ENCODE measurements at places on chromosomes 1 and 21.

DNA sequence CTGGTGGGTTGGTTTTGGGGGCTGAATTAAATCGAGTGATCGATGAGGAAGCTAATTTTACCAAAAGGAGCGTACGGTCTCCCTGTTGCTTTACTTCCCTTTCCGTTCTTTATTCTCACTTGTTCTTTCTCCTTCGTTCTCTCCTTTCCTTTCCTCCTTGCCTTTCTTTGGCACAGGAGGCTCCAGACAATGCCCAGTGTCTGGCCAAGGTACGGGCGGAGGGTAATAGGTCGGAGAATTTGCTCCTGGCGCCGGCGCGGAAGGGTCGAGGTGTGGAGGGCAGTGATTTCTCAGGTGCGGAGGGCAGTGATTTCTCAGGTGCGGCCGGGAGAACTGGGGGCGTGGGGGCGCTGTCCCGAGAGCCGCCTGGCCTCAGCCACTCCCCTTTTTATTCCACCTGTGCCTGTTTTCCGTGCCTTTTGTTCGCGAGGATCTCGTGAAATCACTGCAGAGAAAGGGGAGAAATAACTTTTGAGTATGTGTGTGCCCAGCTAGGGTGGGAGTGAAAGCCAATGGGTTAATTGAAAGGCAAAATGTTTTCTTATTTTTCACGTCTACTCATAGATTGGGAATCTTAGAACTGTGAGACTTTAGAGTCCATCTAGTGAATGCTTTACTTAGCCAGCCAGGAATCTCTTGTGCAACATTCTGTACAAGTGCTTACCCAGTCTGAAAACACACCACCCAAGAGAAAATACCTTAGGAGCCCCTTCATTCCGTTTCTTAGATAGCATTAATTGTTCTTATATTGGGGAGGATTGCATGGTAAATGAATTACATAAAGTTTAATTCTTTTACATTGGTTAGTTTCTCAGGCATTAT, 1.3 kb downstream of the FNBP1L start:
- peak; percentile 65 for DNase-seq

DNA sequence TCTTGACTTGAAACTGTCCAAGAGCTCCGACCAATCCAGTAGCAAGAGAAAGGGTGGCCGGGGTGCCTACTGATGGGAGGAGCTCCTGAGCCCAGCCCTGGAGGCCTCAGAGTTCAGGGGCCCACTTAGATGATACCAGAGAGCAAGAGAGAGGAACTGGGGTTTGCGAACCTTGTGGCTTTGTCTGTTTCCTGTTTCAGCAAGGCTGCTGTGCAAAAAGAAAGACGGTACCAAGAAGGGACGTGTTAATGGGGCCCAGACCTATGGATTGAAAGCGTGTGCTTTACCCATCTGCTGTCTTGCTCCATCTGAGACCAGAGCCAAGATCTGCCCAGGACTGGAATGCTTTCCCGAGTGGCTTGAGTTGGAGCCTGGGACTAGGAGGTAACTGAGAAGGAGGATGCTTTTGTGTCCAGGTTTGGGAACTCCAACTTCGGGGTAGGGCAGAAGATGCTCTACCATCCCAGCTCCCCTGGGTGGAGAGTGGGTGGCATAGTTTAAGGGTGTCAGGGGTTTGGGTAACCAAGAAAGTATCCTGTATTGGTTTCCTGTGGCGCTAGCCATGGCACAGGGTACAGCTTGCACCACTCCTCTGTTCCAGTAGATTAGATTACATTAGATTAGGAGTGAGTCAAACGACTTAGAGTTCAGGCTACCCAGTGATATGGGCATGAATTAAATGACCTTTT, at the start of gene TRAF3IP3:
TRAF3IP3 (plus strand) TSS at position 128 of the 689 bp plus-strand sequence. CDS start 3,987 bp downstream, outside the sequence.
- DNase-seq, result no peak

DNA sequence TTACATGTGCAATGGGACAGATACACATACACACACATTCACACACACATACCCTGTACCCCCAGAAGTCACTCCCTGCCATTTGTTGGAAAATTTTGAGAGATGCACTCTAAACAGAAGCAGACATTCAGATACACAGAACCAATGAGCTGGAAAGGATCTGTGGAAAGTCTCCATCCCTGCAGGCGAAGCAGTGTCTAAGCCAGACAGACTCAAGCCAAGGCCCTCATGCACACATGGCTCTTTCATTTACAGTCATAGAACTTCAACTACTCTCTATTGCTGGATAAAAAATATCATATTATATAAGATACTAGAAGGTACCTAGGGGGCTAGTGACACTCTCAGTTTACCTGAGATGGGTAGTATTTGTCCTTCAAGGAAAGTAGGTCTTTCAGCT, 7.3 kb upstream of the SEC16B start:
- DNase-seq, result no peak

DNA sequence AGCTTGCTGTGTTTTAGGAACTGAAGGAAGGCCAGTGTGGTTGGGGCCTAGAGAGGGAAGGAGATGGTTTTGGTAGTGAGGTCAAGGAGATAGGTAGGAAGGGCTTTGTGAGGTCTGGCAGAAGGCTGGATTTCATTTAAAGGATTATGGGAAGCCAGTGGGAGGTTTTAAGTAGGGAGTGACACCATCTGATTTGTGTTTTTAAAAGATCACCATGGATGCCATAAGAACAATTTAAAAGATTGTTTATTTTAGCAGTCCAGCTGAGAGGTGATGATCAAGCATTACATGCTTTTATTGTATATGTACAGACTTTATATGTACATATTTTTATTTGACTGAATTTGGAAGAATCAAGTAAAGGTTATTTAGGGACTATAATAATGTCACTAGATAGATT, 26.4 kb downstream of the RGL1 start:
- DNase-seq, result no peak

DNA sequence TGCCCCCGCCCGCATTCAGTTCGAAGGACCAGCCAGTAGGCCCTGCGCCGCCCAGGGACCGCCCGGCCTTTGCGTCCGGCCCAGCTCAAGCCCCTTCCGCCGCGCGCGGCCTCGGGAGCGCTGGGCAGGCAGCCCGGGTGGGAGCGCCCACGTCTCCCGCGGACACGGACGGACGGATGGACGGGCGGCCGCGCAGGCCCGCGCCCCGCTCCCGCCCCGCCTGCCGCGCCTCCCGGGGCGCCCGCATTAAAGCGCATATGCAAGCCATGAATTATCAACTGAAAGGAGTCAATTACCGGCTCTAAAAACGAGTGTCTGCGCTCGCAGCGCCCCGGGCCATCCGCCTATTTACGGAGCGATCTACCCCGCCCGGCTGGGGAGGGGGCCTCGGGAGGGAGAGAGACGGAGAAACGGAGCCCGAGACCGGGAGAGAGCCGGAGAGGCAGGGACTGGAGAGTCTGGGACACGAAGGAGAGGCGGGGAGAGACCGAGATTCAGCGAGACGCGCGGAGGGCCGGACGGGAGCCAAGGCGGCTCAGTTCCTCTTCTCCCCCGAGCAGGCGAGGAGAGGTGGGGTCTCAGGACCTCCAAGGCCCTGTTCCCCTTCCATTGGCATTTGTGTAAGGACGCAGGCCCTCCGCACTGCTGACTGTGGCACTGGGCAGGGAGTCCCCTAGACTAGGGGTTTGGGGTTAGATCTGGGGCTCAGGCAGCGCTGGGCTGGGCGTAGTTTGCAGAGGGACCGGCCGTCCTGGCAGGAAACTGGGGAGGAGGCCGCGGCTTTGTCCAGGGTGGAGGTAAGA, 41.3 kb upstream of the DMBX1 start:
- DNase-seq, result no peak

DNA sequence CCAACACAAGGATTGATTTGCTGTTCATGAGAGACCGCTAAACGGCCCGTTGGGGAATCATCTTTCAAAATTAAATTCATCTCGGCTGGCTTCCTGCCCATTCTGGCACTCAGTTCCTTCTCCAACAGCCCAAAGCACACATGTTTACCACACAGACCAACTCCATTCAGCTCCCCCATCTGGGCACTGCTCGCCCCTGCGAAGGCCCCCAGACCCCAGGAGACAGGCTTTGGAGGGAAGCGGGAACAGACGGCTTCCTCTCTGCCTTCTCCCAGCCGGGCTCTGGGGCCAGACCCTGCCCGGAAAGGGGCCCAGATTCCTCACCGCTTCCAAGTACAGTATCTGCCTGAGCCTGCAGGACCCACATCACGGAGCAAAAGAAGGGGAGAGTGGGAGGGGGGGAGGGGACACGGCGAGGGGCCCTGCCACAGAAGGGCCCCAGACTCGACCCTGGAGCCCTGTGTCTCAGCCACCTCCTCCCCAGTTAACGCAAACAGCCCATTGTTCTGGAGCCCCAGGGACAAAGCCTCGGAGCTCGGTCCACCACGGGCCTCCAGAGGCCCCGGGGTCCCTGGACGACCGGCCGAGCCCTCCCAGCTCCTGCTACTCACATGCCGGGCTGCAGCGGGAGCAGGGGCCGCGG, 660 bp downstream of the MEGF6 start:
- DNase-seq, result no peak

DNA sequence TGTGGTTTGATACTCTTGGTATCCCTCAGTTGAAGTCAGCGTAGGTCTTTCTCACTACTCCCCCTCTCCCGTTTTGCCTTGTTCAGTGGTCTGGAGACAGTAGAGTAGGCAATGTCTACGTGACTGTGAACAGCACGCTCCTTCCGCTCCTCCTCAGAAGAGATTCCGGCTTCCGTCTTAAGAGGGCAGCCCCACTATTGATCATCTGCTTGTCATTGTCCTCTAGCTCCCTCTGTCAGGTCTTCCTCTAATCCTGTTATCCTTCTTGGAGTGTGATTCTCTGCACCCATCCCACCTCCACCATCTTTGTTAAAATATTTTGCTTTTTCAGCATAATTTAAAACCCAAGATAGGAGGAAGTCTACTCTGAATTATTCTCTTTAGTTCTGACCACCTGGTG, 129.9 kb upstream of the KCNK2 start:
- DNase-seq, result no peak

DNA sequence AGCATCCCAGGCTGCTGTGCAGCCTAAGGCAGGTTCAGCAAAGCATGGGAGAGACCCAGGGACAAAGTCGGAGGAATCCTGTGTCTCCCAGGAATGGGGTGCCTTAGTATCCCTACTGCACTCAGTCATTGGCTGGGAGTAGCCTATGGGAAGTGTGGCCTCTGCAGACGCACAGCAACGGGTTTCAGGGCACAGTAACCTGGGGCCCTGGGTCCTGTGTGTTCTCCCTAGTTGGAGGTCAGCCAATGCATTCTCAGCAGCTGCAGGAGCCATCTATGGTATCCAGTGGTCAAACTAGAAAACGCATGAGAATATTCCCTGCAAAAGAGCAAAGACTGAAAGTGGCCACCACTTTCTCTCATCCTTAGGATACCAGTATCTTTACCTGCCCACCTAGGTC, 13.7 kb upstream of the C1orf21 start:
- no peak for DNase-seq

GRCh38 chr1:244212219-244212618, 161.1 kb downstream of the ZBTB18 start:
- no peak for DNase-seq

GRCh38 chr1:248841702-248842395, 3.8 kb downstream of the ZNF672 start:
- DNase-seq, result peak; percentile 65

DNA sequence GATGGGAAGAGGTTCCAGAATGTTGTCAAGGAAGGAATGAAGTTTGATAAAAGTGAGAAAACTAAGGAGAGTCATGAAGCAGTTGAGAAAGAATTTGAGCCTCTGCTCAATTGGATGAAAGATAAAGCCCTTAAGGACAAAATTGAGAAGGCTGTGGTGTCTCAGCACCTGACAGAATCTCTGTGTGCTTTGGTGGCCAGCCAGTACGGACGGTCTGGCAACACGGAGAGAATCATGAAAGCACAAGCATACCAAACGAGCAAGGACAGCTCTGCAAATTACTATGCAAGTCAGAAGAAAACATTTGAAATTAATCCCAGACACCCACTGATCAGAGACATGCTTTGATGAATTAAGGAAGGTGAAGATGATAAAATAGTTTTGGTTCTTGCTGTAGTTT, 142.8 kb downstream of the CDC7 start:
- no peak for DNase-seq

DNA sequence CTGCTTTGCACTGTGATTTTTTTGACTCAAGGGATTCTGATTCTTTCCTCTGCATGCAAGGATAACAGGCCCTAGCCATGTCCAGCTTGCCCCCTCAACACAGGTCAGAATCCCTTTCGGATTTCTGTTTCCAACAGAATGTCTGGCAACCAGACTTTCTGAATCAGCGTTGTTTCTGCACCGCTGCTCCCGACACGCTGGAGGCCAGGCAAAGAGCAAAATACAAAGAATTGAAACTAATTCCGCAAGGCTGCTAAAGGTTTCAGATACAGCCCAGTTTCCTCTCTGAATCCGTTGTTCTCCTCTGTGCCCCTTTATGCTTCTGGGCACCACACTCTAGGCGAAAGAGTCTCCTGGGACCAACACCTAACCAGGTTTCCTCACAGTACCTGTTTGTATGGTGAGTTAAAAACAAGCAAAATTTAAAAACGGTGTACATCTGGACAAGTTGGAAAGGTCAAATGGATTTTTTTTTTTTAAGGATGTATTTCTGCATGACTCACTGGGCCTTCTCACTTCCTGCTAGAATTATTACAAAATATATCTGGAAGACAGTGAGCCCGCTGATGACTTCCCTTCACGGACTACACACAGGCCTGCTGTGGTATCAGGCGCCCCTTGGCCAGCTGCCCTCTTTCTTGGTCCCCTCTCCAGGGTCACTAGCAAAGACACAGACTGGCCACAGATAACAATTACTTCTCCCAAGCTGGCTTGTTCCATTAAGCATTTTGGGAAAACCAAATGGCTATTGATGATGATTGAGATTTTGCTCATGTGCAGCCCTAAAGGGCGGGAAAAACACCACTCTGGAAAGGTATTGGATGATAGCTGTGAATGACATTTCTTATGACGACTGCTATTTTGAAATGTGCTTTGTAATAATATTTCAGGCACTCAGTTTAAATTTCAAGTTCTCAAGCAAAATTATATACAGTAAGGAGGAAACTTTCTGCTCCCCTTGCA, 118.3 kb downstream of the TGFB2 start:
- DNase-seq, result peak; percentile 79
